Activated CD4-positive, alpha-beta memory T cell treated with anti-CD3 and anti-CD28 coated beads, Interleukin-2, amount 10 ng/mL, durations not matched to agents 7 days and 5 days (primary cell): ENCODE measurements at places on chromosomes 2 and 18.
A peak's percentile ranks its signal among the peaks of the same experiment; 100 is the strongest.

- DNase-seq: no peak
These were observed 161.9 kb upstream of the CRIM1 start for GRCh38 chr2:36193680-36194079.

- no peak for DNase-seq
These were observed 34.1 kb upstream of the RNF149 start for GRCh38 chr2:101342625-101343008.

DNA sequence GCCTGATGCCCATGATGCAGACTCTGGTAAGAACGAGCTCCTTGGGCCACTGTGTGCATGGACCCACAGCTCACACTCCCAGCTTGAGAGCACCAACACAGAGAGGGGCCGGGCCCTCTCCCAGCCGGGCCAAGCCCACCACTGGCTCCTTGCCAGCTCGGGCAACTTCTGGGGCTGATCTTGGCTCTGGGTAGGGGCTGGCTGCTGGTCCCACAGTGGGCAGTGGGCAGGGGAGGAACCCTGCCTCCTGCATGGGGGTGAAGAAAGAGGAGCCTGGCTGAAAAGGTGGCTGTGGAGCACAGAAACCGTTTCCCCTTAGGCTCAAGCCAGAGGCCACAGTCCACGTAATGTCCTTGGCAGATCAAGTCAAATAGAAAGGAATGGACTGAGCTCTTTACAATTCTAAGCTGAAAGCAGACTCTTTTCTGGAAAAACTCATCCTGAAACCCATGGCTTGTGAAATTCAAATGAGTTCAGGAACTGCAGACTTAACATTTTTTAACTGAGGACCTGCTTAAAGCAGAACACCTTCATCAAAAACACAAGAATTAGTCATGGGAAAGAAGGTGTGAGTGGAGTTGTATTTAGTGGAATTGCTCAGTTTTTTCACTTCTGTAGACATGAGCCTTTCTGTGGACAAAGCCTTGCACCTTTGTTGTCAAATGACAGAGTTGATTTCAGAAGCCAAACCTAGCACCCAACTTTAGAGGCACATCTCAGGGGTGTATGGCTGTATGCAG is 104.9 kb downstream of the STPG4 start:
- DNase-seq: no peak

DNA sequence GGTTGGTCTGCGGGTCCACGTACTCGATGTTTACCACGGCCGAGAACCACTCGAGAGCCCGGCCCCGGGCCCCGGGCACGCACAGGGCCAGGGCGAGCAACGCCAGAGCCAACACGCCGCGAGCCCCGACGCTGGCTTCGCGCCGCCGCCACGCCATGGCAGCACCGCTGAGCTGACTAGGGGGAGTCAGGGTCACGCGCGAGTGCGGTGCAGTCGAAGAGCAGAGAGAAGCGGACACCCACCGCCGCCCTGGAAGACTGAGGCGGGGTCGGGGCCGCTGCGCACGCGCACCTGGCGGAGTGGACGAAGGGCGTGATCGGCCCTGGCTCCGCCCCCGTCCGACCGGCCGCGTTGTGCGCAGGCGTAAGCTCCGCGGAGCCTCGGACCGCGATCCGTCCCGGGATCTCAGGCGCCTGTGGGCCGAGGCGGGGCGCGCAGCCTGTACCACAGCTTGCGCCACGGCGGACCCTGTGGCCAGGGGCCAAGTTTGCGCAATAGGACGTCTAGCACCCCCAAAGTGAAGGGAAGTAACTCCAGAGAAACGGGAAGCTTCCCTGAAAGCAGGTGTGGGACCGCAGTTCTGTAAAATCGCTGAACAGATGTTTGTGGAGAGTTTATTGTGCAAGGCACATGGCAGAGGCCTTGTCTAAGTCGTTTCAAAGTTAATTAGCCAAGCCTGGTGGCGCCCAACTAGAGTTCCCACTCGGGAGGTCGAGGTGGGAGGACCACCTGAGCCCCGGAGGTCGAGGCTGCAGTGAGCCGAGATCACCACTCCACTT is at the start of gene RNF149:
Gene RNF149 (minus strand): TSS at position 270 of the 779 bp plus-strand sequence. CDS start 113 bp downstream, at position 157.
- DNase-seq: peak; percentile 93

DNA sequence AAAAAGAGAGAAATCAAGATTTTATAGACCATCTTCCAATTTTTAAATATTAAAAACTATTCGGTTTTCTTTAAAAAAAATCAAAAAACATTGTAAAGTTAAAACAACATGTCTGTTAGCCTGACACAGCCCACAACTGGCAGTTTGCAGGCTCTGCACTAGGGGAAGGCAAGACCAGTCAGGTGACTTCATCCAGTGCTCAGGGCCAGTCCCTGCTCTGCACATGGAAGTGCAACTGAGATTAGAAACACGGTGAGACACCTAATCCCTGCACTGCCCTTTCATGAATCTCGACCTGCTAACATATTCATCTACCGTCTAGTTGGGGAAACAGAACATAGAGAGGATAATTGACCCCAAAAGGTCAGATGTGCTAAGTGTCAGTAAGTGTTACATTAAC is 135.2 kb downstream of the BARD1 start:
- no peak for DNase-seq

DNA sequence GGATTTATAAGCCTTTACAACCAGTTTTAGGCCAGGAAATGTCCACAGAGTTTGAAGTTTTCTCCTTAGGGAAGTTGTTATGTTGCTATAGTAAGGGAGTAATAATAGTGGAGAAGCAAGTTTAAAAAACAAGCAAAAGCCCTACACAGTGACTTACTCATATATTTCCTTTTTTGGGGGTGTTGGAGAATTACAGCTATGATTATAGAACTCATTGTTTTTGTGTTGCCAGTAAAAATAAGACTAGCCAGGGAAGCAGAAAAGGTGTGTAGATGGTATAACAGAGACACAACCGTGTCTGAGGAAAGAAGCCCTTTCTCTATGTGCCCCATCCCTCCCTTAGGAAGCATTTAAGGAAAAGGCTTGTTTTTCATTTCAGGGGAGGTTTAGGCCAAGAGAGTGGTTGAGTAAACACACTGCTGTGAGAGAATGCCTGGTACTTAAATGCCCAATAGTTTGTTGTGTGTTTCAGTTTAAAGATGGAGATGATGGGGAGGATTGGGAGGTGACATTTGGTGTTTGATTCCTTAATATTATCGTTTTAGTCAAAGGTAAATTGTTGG is 2.3 kb downstream of the VAPA start:
- DNase-seq: no peak
